Stimulated activated CD8-positive, alpha-beta memory T cell treated with anti-CD3 and anti-CD28 coated beads, Interleukin-4, amount 100 ng/mL, for 4 hours (primary cell): ENCODE measurements at places on chromosomes 12 and 14.

GRCh38 chr12:111386885-111387284, 18.0 kb upstream of the PHETA1 start:
- DNase-seq: no peak

DNA sequence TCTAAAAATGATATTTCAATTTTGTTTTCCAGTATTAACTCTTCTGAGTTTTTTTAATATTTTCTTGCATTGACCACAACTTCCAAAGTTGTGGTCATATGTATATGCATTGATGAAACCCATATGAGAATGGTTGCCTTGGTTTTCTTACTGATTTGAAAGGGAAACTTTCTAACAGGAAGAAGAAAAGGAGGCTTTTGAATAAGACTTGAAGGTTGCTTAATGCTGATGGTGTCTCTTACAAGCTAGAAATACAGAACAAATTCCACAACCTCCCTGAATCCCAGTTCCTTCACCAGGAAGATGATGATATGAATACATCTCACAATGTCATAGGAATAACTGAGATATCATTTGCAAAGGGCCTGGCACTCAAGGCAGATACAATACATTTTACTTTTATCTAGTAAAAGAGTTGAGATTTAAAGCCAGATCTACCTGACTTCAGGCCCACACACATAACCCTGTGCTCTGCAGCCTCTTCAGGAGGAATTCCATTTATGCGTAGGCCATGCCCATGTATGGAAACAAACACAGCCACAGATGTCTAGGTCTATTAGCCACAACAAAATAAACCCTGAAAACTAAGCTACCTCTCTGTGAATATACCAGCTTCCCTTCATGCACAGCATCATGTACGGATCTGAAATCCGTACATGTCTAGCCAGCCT, 165.4 kb upstream of the PLEKHG7 start:
- DNase-seq: no peak

DNA sequence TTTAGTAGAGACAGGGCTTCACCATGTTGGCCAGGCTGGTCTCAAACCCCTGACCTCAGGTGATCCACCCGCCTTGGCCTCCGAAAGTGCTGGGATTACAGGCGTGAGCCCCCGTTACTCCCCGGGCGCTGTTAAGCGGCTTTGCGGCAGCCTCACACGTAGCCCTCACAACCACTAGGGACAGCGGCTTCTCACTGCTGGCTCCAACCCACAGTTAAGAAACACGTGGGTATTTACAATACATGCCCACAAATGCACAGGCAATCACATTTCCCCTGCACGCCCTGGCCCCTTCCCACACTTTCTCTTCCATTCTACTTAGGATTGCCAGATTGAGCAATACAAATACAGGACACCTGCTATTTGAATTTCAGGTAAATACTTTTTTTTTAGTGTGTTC, 37.0 kb upstream of the EIF5 start:
- DNase-seq: no peak

GRCh38 chr12:44696542-44696941, 179.6 kb downstream of the NELL2 start:
- DNase-seq: no peak
